ENCODE measurements at places on chromosomes 7 and 10.

GRCh38 chr7:98323597-98324322 lies 42.3 kb downstream of the BRI3 start:
- DNase-seq = no peak

DNA sequence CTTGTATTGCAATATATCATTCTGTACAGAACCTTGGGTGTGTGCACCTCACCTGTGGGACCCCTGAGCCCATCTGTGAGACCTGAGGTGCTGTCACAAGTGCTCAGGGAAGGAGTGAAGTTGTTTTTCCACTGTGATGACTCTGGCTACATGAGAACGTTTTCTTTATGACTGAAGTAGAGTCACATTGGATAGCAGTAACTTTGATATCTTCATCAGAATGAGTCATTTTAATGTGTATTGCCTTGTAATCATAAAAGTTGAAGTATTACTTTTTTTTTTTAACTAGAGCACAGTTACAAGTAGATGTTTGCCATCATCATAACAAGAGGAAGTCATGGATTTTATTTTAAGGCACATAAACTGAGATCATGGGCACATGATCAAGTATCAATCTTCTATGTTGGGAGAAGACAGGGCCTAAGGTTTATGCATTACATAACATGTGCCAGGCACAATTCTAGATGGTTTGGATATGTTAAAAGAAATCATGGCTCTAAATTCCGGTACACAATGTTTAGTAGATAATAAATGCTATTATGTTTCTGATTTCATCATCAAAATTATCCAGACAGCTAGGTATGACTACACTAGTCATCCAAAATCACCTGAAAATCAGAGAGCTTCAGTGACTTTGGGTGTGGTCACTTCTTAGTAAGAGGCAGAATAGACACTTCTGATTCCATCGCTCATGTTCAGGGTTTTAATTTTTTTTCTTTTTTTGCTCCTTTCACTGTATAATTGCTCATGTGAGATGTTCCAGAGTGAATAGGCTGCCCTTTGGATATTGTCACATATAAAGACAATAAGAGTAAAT lies 82.7 kb upstream of the KLF6 start:
- DNase-seq = no peak

GRCh38 chr7:98643236-98643985 lies 26.3 kb downstream of the NPTX2 start:
- no peak for DNase-seq

- no peak for DNase-seq
Measured at GRCh38 chr10:38119038-38119437, 24.9 kb downstream of the ZNF37A start.

DNA sequence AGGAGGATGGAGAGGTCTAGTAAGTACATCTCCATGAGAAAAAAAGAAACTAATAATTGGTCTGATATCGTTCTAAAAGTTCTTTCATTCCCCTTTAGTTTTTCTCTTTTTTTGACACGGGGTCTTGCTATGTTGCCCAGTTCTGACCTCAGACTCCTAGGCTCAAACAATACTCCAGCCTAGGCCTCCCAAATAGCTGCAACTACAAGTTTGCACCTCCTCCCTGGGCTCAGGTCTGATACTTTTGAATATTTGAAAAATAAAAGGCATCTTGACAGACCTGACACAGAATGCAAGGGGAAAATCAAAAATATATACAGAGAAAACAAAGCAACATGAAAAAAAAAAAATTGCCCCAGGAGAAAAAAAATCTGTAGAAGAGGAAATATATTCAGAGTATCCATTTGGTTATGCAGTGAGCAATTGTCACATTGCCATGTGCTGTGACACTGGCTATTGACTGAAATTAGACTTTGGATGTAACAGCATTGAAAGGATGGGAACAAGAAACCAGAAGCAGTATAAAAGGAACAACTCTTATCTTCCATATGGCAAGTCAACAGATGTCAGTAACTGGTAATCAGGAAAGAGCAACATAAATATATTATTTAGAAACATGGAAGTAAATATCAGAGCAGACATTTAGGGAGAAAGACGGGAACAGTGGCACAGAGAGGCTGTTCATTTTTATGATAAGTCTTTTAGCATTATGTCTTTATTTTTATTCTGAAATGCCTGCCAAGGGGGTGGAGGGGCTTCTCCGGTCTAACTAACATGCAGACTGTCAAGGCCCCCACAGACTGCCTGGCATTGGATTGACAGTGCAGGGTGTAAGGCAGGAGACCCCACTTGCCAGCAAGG lies 408.4 kb downstream of the PARD3 start:
- DNase-seq = no peak

GRCh38 chr10:103276896-103277712 lies at the start of gene INA:
INA (plus strand) TSS chr10:103277138; CDS start chr10:103277212, 74 bp downstream.
- no peak for DNase-seq

Measured in heart right ventricle (tissue), 16 donors.